ENCODE measurements at places on chromosomes 11 and 22. TPM values are rescaled to one million over a fixed set of nuclear protein-coding genes. Genes with fewer than 3 reads are reported as not detected.

The C11orf21 gene
- total RNA-seq, result 1.6 TPM

The MMP12 gene
- not detected for total RNA-seq

The PYGM gene
- total RNA-seq, result 291 TPM

The OR8A1 gene
- not detected for total RNA-seq

The ARHGEF17 gene
- total RNA-seq, result 19.3 TPM

The LRRC55 gene
- under 0.01 TPM for total RNA-seq

The RDX gene
- total RNA-seq, result 56.4 TPM

The PIWIL4 gene
- total RNA-seq, result 8.9 TPM

The MB gene
- total RNA-seq, result 84.5 TPM

The MUC5B gene
- not detected for total RNA-seq

The PDGFB gene
- total RNA-seq, result 8.9 TPM
